ENCODE measurements at places on chromosomes 2 and 18.

GRCh38 chr2:62144689-62145477 lies 51.0 kb upstream of the B3GNT2 start:
- no peak for DNase-seq

DNA sequence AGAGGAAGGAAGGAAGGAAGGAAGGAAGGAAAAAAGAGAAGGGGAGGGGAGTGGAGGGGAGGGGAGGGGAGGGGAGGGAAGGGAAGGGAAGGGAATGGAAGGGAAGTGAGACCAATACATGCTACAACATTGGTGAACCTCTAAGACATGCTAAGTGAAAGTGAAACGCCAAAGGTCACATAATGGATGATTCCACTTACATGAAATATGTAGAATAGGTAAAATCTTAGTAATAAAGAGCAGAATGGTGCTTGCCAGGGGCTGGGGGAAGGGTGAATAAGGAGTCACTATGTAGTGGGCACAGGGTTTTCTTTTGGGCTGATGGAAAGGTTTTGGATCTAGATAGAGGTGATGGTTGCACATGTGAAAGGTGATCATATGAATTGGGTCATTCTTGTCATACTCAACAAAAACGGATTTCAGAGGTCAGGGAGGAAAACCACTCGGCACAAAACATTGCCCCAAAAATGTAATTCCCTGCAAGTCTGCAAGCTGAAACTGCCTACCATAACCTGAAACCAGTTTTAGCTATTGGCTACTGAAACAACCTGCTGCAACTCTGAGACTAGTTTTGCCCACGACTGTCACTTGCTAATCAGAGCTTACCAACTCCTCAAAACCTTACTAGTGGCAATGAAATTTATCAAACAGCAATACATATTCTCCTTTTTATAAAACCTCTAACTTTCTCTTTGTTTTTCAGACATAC lies 59.2 kb downstream of the CCDC141 start:
- DNase-seq: no peak

- no peak for DNase-seq
Observed at GRCh38 chr2:7972670-7973069, 709.2 kb upstream of the ID2 start.

DNA sequence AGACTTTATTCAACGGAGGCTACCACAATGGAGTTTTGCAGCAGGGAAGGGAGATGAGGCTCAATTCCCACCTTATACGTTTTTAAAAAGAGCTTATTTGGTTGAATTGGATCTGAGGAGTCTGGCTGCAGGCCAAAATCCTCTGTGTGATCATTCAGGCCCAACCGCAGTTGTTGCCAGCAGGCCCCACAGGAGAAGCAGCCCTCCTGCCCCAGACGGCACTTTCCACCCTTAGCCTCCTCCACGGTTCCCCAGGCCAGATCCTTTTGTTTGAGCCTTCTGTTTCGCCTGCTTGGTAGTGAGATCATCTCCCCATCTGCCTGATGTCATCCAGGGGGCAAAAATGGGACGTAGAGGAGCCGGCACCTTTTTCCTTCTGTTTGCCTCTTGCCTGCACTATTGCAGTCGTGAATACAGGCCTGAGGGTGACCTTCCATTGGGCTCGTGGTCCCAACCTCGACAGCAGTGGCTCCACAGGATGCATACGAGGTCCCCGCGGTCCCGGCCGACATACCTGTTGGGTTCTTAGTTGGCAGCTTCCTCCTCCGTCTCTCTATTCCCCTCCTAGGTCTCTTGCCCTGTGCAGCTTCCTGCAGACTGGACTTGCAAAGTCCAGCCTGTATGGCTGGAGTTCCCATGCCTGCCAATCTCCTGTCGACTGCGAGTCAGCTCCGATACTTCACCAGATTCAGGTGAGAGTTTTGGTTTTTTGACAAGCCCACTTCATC lies 9.3 kb upstream of the GPR35 start:
- no peak for DNase-seq

DNA sequence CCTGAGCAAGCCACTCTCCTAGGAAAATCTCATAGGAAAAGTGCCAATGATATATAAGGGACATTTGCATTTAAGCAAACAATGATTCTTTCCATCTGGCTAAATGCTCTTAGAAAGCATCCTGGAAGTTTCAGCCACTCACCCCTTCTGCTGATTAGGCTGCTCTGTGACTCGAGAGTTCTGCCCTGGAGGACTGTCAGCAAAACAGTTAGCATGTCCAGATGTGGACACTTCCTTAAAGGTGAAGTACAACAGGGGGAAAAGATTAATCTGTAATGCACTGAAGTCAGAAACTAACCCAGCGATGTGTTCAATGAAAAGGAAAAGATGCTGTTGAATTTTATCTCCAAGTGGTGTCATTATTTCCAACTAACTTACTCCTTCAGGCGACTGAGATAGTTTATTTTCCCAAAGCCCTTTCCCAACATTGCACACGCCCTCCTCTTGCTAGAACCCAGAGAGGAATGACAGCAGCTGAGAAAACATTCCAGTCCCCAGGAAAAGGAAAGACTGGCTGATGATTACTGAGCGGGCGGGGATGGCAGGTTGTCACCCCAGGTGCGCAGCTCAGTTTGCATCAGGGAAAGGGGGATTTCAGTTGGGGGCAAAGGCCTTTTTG lies 214.0 kb downstream of the SS18 start:
- no peak for DNase-seq

DNA sequence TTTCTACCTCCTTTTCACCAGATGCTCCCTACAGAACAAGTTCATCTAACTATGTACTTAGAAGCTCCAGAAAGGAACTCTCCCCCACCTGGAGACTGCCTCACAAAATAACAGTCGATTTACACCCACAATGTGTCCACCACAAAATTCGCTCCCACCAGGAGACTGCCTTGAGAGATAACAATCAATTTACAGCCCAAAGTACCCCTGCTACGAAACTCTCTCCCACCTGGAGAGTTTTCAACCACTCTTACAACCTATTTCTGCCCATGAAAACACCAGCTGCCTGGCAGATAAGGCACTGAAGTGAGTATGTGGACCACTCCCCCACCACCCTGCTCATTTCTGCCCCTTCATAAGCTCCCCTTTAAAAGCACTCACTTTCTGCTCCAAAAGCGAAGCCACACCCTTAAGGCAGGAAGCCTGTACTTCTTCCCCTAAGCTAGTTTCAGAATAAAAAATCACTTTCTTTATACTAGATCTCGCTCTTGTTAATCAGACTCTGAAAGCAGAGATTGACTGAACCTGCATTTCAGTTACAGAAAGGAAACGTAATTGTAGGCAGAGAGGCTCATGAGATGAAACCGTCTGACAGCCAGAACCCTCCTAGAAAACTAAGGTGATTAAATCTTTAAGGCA lies 94.4 kb upstream of the RBBP8 start:
- DNase-seq: no peak

DNA sequence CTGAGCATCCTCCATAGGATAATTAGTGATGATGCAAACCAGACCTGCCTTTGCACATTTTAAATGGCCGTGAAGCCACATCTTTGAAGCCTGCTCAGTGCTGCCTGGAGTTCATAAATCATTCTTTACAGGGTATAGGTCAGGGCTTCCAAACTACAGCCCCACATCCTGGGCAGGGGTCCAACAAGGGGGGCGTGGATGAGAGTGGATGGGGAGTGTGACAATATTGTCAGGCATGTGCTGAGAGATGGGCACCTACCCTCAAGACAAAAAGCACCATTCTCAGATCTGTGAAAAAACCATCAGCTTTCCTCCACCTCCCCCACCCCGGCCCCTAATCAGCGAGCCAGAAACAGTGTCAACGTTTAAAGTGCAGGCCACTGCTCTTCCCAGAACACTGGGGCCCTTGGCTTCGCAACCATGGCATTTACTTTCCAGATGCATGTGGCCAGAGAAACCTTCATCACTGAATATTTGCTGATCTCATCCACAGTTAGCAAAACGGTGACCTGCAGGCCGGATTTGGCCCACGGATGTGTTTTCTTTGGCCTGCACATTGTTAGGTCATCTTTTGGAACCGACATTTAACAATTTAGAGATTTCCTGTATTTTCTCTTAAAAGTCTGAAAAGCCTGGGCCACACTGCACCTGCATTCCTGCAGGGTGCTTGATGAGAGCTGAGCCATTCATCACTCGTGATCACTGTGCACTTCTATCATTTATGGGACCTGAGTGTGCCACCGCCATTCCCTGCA lies 130.7 kb downstream of the ANKRD44 start:
- no peak for DNase-seq

GRCh38 chr2:151087377-151087776 lies 174.3 kb downstream of the RBM43 start:
- no peak for DNase-seq

DNA sequence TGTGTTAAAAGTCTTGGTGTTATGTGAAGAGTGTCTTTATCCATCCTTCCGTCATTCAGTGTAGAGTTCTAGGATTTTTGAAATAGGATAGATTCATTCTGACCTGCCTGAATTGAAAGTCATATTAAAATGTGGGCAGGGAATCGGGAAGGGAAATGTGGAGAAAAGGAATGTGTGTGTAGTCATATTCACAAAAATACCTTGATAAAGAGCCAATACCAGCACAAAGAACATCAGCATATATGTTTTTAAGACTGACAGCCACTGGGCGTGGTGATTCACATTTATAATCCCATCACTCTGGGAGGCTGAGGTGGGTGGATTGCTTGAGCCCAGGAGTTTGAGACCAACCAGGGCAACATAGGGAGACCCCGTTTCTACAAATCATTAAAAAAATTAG lies 188.1 kb downstream of the CAMKMT start:
- DNase-seq: no peak

- no peak for DNase-seq
Observed at GRCh38 chr2:102171946-102172345, 14.9 kb upstream of the IL1RL2 start.

- no peak for DNase-seq
Observed at GRCh38 chr2:173448938-173449471, 94.3 kb downstream of the CDCA7 start.

GRCh38 chr2:127104881-127105655 lies 1.9 kb downstream of the BIN1 start:
- DNase-seq: no peak

- no peak for DNase-seq
Observed at GRCh38 chr2:38217401-38218188, 141.6 kb upstream of the CYP1B1 start.

GRCh38 chr18:75467281-75467795 lies 39.8 kb upstream of the SMIM21 start:
- DNase-seq: no peak

- no peak for DNase-seq
Observed at GRCh38 chr2:232549655-232550353, 553 bp downstream of the TIGD1 start.

DNA sequence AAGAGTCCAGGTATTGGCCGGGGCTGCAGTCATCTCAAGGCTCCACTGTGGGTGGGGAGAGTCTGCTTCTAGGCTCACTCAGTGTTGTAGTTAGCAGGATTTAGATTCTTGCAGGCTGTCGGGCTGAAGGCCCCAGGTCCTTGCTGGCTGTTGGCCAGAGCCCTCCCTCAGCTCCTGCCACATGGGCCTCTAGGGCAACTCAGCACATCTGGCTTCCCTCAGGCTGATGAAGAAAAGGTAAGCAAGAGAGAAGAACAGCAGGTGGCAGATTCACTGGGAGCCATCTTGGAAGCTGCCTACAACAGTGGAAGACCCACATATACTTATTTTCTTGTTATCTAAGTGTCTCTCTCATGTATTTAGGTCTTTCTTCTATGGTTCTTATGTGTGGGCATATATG lies 4.3 kb downstream of the MRPS9 start:
- DNase-seq: no peak

DNA sequence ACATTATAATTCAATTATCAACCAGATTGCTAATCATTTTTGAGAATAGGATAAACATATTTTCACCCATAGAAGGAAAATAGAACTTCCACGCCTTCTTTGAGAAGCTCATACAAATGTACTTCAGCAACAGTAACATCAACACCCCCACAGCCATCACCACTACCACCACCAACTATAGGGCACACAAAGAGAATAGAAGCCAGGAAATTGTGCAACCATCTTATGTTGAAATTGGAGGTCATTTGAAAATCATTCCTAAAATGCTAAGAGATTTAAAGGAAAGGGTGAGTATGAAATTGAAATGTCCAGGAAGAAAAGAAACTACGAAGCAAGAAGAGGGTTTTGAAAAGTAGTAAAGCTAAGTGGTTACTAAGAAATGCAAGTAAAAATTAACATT lies 563.4 kb downstream of the ZNF804A start:
- DNase-seq: no peak

DNA sequence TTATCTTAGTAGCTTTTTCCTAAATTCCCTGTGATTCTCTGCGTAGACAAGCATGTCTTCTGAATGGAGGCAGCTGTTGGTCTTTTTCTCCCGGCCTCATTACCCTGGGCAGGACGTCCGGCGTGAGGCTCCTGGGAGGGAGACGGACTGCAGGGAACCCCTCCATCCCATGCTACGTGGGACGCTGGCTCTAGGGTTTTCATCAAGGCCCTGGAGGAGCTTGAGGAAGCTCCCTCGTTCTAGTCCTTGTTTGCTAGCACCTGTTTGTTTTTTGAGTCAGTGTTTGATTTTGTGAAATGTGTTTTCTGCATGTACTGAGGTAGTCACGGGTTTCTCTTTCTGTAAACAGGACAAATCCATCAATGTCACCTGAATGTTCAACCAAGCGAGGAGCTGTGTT lies 99.3 kb upstream of the TMEM18 start:
- DNase-seq: no peak

GRCh38 chr2:15449556-15450236 lies 111.4 kb downstream of the NBAS start:
- DNase-seq: no peak

GRCh38 chr2:40244675-40245074 lies 207.2 kb downstream of the SLC8A1 start:
- no peak for DNase-seq

DNA sequence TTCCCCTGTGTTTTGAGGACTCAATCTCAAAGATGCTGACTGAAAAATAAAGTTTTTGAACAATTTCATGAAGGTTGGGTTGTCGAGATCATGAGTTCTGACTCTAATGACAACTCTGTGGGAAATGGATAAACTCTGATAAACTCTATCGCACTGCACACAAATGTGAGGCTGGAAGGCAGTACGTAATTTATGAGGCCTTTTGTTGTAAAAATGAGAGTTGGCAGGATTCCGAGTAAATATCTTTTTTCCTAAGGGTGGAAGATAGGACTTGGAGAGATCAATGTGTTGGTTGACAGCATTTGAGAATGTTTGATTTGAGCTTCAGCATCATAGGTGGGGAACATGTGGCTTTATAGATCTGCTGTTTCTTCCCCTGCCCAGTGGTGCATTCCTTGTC lies 90.4 kb downstream of the SPTBN1 start:
- no peak for DNase-seq

- DNase-seq: no peak
Observed at GRCh38 chr2:24410976-24411375, 50.6 kb upstream of the ITSN2 start.

DNA sequence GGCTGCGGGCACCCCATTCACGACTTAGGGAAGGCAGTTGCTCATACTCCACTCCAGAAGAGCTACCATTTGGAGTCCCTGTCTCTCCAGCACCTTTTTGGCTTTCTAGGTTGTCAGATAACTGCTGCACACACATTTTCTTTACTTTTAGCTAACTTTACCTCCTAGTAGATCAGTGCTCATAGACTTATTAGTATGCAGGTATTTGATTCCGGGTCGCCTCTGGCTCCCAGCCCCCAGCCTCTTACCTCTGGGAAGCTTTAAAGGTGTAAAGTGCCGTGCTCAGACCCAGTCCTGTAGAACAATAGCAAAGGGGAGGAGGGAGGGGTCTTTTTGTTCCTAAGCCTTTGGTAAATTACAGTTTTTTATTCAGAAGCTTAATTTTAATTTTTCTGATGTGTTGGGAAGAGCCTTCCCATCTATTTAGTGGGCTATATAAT lies 102.9 kb downstream of the SPTBN1 start:
- DNase-seq: no peak

- DNase-seq: no peak
Observed at GRCh38 chr18:70991577-70991976, 702.7 kb downstream of the SOCS6 start.
